ENCODE measurements at places on chromosomes 6 and 20. TPM values are rescaled to one million over a fixed set of nuclear protein-coding genes. Genes with fewer than 3 reads are reported as not detected.

The BNIP5 gene
- total RNA-seq: not detected

The TGM2 gene
- total RNA-seq: 0.33 TPM

The BFSP1 gene
- 2.7 TPM for total RNA-seq

The PTGIS gene
- not detected for total RNA-seq

The ZBTB46 gene
- total RNA-seq: 1.1 TPM

The PRND gene
- not detected for total RNA-seq

Data from natural killer cell (primary cell).